ENCODE measurements at places on chromosomes 2 and 18.

DNA sequence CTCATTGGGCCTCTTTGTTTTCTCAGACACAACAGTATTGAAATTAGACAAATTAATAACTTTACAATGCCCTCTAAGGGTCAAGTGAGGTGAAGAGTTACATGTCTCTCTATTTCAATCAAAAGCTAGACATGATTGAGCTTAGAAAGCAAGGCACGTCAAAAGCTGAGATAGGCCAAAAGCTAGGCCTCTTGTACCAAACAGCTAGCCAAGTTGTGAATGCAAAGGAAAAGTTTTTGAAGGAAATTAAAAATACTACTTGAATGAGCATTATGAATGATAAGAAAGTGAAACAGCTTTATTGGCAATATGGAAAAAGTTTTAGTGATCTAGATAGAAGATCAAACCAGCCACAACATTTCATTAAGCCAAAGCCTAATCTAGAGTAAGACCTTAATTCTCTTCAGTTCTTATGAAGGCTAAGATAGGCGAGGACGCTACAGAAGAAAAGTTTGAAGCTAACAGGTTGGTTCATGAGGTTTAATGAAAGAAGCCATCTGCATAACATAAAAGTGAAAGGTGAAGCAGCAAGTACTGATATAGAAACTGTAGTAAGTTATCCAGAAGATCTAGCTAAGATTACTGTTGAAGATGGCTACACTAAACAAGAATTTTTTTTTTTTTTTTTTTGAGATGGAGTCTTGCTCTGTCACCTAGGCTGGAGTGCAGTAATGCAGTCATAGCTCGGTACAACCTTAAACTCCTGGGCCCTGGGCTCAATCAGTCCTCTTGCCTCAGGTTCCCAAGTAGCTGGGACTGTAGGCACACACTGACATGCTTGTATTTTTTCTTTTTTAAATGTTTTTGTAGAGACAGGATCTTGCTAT lies 65.5 kb downstream of the FAM117B start:
- DNase-seq = no peak

DNA sequence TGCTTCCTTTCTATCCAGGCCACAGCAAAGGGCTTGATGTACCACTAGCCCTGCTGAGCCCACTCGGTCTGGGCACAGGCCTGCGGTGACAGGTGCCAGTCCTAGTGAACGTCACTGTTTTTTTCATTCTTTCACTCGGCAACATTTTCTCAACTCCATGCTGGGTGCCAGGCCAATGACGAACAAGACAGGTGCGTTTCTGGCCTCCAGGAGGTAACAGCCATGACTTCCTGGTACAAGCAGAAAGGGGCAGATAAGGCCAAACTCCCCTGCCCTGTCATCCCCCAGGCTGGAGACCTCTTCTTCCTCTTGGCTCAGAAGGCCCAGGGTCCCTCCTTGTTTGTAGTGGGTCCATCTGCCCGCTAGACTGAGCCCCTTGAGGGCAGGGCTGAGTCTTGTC lies 55.7 kb upstream of the OTOF start:
- DNase-seq = no peak

DNA sequence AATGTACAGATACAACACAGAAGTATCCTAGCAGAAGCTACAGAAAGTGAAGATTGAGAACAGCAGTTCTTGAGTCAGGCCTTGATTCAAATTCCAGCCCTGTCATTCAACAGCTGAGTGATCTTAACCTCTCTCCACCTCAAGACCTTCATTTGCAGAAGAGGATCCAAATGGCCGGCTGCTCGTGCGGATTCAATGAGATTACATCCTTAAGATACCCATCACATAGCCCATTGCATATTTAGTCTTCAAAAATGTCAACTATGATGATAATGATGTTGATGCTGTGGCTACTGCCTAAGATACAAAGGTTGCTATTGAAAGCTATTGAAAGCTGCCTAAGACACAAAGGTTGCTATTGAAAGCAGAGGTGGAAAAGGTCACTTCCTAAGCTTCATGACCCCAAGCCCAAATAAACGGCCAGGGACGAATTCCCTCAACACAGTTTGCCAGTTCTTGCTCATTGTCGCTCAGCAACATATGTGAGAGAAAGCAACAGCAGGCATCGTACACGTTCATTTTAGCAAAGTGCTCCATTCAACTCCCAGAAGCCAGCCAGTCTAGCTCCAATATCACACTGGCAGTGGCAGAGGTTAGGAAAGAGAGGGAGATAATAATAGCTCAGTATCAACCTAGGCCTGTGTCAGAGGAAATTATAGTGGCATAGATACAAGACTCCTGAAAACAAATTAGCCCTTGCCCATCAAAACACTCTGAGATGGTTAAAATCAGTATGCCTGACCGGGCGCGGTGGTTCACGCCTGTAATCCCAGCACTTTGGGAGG lies 36.1 kb downstream of the MRPL35 start:
- DNase-seq = no peak

- no peak for DNase-seq
Observed at GRCh38 chr2:53422979-53423378, 344.6 kb upstream of the CHAC2 start.

DNA sequence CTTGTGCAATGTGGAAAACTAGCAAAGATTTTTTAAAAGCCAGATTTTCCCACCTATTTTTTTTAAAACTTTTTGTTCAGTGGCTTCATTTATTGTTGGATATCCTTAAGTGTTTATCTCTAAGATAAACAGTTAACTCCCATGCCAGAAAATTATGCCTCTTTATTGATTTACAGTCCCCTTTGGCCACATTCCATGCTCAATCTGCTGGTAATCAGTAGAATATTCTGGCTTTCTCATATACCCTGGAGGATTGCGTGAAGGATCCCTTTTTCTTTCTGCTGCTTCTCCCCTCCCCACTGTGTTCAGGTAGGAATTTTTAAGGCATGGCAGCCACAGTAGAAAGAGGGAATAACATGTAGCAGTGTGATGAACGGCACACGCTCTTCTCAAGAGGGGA lies 2.6 kb downstream of the GRHL1 start:
- DNase-seq = no peak

GRCh38 chr2:24861500-24861899 lies 58.5 kb downstream of the ADCY3 start:
- no peak for DNase-seq

DNA sequence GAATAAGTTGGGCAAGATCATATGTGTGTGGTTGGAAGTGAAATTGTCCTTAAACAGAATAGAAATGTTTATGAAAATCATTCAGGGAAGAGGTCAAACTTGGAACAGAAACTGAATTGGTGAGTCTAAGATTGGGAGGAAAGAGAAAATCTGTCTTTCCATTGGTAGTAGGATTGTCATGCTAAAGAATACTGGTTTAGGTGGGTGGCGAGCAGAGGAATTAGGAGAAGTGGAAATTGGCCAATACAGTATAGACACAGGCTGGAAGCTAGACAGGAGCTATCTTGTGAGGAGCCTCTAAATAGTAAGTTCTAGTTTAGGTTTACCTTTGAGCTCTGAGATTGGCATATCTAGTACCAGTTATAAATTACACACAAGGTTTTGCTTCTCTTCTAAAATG lies 80.9 kb upstream of the KYNU start:
- no peak for DNase-seq

DNA sequence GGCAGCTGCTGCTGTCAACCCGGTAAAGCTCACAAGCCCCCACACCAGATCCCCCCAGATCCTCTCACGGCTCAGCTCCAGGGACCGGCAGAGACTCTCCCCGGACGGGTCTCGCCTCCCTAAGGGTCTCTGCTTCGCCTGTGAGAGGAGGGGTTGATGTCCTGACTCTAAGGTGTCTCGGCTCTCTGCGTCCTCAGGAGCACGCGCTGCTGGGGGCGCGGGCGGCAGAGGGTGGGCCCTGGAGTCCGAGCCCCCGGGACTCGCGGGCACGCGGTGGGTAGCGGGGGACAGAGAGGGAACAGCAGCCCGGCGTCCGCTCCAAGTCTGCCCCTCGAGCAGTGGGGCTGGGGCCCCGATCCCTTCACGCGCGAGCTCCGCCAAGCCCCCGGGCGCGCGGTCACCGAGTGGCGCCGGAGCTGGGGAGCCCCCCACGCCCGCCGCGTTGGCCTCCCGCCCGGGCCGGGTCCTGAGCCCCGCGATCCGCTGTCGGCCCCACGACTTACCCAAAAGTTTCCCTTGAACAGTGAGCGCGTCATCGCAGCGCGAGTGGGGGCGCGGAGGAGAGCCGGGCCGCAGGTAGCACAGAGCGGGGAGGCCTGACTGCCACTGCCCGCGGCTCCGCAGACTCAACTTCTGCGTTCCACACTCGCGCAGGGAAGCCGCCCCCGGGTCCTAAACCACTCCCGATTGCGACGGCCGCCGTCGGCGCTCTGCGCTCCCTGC lies at the start of gene PSTPIP2:
Gene PSTPIP2, minus strand, starts transcription at position 608 of the 723 bp plus-strand sequence. Its CDS starts 72 bp downstream, at position 536.
- DNase-seq = peak; percentile 13

- DNase-seq = no peak
Observed at GRCh38 chr18:59549503-59550173, 147.6 kb downstream of the CCBE1 start.

DNA sequence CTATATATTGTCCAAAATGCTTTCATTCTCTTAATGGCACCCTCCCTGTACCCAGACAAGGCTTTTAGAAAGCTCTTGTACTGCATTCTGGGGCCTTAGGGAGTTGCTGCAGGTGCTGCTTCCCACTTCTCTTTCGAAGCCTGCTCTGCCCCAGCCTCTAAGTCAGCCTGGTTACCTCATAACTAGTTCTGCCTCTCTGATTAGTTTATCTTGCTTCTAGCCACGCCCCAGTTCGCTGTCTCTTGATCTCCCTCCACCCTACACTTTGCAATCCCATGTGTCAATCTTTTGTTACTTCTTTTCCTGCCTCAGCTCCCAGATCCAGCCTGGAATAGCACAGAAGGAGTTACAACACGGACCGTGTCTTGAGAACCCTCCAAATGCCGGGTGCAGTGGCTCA lies 13.8 kb upstream of the NCOA1 start:
- DNase-seq = no peak

DNA sequence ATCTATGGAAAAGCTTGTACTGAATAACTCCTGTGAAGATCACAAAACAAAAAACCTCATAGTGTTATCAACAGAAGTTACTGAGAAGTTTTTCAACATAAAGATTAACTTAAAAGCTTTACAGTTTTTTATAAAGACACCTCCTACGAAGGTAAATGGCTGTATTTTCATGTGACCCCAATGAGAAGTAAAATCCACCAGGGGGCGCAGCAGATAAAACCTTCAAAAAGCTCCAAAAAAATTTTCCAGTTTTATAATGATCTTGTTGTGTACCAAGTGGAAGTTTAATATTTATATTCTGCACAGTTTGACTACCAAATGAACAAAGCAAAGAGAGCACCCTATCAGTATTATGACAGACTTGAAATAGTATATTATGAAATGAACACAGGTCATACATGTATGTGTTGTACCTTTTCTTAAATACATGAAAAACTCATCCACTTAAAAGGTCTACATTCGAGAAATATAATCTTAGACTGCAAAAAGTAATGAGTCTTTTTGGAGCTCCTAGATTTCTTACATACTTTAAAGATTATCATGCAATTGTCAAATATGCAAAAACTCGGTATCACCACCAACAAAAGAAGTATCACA lies 38.5 kb downstream of the PNO1 start:
- DNase-seq = no peak

GRCh38 chr2:39704540-39704939 lies 38.8 kb downstream of the TMEM178A start:
- no peak for DNase-seq

- no peak for DNase-seq
Observed at GRCh38 chr18:48090702-48091101, 160.2 kb upstream of the SMAD2 start.

GRCh38 chr2:101120124-101120996 lies 30.8 kb downstream of the TBC1D8 start:
- DNase-seq = no peak

DNA sequence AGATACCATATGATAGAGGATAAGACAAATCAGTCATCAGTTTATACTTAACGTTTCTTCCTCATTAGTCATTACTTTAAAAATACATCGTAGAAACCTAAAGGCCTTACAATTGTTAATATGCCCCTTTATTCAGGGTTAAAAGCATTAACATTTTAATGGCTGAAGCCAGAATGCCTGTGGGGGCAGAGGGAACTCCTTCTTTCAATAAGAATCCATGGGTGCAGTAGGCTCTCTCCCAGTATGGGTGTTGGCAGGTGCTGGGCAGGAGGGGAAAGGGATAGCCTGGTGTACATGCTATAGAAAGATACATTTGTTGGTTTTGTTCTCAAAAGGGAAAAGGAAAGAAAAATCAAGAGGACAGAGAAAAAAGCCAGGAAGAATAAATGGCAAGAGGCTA lies 1035.7 kb upstream of the POU3F3 start:
- no peak for DNase-seq

- DNase-seq = no peak
Observed at GRCh38 chr2:212237350-212238095, 301.1 kb downstream of the ERBB4 start.

- DNase-seq = no peak
Observed at GRCh38 chr2:9219027-9219445, 12.4 kb downstream of the ASAP2 start.

- no peak for DNase-seq
Observed at GRCh38 chr2:168033966-168034365, 213.4 kb downstream of the STK39 start.

DNA sequence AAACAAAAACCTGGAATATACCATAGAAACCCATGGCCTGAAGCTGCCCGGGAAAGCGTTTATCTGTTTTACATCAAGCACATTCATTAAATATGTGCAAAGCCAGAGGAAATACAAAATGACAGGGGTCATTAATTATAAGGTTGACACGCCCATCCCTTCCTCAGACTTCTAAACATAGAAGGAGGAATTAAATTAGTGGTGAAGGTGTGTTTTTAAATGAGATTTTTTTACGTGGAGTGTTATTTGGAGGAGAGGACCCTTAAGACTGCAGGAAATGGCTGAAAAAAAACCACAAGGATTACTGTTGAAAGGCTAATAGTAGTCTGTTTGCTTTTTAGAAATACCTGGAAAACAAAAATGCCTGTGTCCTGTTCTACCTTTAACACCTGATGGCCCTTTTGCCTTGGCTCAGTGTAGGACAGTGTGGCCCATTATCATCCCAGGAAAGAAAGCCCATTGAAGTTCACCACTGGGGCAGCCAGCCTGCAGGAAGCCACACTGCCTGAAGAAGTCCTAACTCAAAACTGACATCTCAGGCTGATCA lies 123.2 kb downstream of the EPHA4 start:
- DNase-seq = no peak

DNA sequence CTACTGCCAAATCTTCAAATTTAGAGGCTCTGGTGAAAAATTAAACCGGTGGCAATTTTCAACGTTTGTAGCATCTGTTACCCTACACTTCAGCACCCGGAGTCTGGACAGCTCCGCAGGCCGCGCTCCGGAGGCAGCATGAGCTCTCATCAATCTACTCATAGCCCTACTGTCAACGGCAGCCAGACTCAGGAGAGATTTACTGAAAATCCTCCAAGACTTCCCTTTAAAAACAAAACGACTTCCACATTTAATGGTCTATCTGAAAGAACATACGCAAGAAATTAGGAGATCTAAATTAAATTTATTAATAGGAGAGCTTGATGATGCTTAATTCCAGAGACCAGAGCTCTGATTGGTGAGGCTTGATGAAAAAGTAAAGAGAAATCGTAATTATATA lies 970 bp upstream of the ADCYAP1 start:
- DNase-seq = peak; percentile 14

- DNase-seq = no peak
Observed at GRCh38 chr2:182542501-182543258, 115.8 kb upstream of the PDE1A start.

Measured in stimulated activated CD4-positive, alpha-beta T cell treated with anti-CD3 and anti-CD28 coated beads, Interleukin-1b, Interleukin-23, amount 100 ng/mL, for 1 hour (primary cell).